ENCODE measurements at places on chromosomes 1 and 21. TPM values are rescaled to one million over a fixed set of nuclear protein-coding genes. Genes with fewer than 3 reads are reported as not detected.

DNA sequence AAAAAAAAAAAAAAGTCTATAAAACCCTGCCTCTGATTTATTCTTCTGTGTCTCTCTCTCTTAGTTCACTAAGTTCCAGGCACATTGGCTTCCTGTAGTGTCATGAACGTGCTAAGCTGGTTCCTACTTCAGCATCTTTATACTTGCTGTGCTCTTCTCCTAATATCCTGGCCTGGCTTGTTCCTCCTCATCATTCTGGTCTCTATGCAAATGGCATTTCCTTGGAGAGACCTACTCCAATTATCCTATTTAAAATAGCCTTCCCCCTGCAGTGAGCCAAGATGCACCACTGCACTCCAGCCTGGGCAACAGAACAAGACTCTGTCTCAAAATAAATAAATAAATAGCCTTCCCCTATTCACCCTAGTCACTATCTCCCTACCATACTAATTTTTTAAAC is 9.7 kb upstream of the CLCC1 start:
- no peak for DNase-seq

- no peak for DNase-seq
These were observed 47.4 kb downstream of the S100B start for GRCh38 chr21:46557469-46557868.

The S100A10 gene
- polyA plus RNA-seq, result 592 TPM

The NUAK2 gene
- polyA plus RNA-seq, result 4.0 TPM
